ENCODE measurements at places on chromosomes 7 and 10.
A peak's percentile ranks its signal among the peaks of the same experiment; 100 is the strongest.

DNA sequence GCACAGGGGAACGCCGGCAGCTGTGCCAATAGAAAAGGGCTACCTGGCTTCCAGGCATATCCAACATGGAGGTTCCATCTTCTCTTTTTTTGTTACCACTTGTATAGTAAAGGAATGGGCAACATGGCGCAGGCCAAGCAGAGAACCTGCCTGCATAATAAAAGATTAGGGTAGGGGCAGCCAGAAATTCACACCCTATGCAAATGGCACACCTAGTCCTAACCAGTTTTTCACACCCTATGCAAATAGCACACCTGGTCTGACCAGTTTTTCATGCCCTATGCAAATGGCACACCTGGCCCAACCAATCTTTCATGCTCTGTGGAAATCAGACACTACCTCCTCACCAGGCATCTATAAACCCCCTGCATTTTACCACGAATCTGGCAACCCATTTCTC lies 369.5 kb downstream of the IPMK start:
- no peak for DNase-seq

DNA sequence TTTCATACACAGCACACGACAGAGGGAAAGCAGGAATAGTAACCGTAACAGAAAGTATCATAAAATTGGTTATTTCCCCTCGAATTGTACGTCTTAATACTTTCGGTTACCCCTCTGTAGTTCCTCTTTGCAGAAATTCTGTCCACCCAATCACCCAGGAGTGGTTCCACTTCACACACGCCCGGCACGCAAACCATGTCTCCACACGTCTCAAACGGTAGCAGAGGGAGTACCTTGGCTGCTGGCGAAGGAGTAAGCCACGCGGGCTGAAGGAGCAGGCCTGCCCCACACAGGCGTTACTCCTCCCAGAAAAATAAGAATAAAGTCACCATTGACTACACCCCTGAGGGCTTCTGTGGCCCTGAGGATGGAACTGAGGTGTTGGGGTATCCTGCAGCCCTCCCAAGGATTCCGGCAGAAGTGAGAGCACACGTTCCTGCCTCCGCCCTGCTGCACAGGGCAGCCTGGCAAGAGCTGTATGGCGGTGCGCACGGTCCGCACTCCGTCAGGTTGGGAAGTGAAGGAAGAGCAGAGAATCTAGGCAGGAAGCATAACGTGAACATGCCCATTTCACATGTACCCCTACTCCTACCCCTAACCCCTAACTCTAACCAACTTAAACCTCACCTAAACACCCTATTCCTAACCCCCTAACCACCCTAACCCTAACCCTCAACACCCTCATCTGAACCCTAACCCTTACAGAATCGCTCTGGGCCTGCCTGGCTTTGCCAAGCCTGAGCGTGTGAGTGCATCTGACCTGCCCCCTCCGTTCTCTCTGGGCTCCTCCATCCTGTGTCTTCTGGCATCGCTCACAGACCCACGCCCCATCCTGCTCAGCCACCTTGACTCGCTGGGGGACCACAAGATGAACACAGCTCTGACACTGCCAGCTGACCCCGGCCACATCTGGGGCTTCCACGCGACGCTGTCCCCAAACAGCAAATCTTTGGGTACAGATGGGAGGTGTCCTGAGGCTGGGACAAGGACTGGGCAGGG lies 18.2 kb downstream of the GPR146 start:
- no peak for DNase-seq

DNA sequence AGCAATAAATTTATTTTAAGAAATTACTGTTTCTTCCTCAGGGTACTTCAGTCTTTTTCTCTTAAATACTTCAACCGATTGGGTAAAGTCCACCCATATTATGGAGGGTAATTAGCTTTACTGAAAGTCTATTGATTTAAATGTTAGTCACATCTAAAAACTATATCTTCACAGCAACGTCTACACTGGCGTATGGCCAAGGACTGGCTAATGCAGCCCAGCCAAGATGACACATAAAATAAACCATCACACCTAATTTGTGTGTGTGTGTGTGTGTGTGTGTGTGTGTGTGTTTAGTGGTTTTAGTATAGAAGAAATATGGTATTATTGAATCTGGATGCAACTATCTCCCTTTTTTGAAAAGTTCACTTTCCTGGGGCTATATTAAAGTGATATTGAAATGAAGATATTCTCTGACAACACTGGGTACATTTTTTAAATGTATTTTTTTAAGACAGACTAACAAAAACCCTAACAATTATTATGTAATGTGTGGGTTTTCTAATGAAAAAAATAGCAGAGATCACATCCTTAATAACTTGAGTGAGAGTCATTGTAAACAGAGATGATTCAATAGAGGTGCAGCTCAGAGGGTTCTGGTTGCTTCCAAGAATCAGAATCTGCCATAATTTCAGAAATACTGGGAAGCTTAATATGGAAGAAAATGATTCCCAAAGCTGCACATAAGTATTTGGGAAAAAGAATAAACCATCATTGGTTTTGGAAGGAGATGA lies 584.2 kb upstream of the MBL2 start:
- DNase-seq = no peak

DNA sequence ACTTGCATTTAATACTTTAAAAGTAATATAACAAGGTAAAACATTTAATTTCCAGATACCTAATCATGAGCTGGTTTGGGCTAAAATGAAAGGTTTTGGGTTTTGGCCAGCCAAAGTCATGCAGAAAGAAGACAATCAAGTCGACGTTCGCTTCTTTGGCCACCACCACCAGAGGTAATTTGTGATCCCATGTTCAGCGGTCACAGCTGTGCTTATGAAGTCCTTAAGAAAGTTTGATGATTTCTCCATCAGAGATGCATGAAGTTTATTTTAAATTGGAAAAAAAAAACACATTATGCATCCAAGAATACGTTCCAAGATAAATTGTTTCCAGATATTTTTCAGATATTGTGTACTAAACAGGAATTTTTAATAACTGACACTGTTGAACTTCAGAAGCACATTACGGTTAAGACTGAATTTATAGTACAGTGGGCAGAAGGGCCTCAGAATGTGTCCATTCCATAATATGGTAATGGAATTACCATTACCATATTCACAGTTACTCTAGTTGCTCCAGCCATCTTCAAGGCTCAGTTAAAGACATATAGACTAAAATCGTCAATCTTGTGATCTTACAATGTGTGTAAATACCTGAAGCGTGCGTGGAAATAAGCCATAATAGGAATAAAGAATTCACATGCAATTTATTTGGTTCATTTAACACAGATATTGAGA lies 106.8 kb downstream of the ZMYND11 start:
- no peak for DNase-seq

DNA sequence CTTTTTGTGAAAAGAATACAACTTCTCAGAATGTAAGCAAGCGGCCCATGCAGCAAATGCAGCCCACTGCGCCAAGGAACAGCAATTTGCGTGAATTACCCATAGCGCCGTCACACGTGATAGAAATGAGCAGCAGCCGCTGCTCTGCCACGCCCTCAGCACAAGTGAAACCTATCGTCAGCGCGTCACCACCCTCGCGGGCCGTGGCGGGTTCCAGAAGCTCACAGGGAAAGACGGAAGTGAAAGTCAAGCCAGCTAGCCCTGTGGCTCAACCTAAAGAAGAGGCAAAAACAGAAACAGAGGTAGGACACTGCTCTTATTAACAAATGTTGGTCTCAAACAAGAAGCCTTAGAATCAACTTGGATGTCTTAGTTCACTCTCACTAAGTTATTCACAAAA lies 70.5 kb downstream of the SHH start:
- no peak for DNase-seq

DNA sequence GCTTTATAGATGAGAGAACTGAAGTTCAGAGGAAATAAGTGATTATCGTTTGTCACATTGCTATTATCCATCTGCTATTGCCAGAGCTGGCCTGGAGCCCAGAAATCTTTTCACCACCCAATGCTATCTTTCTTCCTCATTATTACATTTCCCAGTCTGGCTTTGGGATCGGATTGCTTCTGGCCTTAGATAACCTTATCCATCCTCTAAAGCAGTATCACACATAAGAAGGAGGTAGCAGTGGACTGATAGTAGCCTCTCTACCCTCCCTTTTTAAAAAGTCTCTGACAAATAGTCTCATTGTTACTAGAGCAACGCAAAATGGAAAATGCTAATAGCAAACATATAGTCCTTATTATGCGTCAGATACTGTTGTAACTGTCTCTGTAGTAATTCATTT lies 1.3 kb upstream of the CLDN12 start:
- no peak for DNase-seq

- DNase-seq = no peak
Measured at GRCh38 chr10:82462910-82463551, 588.0 kb downstream of the NRG3 start.

DNA sequence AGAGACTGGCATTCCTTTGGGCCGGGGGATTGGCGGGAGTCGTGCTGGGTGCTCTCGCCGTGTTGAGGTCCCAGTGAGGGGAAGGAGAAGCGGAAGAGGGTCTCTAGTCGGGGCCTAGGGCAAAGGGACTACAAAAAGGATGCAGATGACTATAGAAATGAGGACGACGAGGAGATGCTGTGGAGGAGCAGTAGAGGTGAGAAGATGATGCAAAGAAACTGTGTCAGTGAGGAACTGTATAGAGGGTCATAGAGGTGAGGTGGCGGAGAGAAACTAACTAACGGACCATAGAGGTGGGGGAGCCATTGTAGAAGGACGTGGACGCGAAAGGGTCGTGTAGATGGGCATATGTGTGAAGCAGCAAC lies 324 bp downstream of the TWNK start:
- no peak for DNase-seq

DNA sequence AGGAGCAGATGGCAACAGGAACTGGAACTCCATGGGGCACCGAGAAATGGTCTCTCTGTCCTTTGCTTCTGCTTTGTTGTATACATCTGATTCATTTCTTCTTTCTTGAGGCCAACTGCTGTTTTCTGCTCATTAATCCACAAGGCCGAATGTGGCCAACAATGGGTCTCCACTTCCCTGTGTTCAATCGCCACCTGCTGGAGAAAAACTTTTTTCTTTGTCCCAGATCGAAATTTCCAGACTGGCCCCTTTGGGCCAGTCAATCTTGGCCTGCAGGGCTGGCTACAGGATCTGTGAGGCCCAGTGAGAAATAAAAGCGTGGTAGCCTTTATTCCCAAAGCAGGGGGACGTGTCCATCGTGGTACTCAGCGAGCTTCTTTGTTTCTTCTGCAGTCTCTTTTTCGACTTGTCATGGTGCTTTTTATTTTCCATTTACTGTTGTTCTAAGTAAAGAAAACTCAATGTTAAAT lies 58.8 kb downstream of the PARP12 start:
- no peak for DNase-seq

DNA sequence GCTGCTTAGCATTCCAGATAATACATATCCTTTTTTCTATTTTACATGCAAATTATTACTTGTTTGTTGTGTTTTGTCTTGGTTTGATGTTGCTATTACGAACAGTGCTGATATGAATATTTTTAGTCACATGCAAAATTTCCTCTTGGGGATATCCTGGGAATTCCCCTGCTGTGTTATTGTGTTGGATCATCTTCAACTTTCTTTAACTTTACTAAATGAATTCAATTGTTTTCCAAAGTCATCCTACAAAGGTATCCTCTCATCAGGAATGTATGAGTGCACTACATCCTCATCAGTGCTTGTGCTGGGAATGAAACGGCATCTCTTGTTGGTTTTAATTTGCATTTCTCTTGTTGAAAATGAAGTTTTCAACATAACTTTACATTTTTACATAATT lies 87.1 kb downstream of the AASS start:
- DNase-seq = no peak

DNA sequence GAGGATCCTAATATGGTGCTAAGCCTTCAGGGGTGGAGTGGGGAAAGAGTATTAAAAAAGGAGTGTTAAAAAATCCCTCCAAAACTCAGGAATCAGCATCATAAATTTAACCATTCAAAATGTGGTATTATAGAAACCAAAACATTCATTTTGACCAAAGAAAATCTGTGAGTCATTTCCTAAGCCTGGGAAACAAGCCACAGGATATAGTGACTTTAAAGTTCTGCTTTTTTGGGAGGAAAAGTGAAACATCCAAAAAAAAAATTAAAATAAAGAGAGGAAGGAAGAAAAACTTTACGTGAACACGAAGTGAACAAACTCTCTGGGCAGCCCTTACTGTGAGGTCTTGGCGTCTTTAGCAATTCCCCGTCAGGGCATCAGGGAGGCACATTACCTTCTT lies 74.0 kb upstream of the GSDME start:
- no peak for DNase-seq

- no peak for DNase-seq
Measured at GRCh38 chr7:33792547-33793105, 112.7 kb upstream of the BMPER start.

DNA sequence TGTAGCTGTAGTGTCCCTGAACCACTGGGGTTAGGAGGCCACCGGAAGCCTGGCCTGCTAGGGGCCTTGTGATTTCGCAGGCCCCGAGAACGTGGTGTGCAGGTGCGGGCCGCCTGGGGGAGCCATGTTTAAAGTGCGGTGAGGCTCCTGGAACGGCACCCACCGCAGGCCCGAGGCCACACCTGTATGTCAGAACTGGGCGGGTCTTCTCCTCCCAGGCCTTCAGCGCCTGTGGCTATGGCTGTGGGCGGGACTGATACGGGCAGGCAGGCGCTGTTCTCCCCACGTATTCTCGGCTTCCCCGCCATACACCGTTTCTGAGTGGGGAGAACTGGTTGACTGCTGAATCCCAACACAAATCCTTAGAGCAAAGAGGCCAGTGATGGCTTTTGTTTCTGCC lies 74.8 kb downstream of the DNAJB6 start:
- DNase-seq = peak; percentile 19
